ENCODE measurements at places on chromosomes 5 and 9.

GRCh38 chr5:35337340-35338156 is 107.3 kb upstream of the PRLR start:
- DNase-seq, result no peak

GRCh38 chr5:179765400-179765799 is 28.4 kb upstream of the LTC4S start:
- DNase-seq, result no peak

- no peak for DNase-seq
Measured at GRCh38 chr9:93079371-93079770, 16.6 kb upstream of the CARD19 start.

DNA sequence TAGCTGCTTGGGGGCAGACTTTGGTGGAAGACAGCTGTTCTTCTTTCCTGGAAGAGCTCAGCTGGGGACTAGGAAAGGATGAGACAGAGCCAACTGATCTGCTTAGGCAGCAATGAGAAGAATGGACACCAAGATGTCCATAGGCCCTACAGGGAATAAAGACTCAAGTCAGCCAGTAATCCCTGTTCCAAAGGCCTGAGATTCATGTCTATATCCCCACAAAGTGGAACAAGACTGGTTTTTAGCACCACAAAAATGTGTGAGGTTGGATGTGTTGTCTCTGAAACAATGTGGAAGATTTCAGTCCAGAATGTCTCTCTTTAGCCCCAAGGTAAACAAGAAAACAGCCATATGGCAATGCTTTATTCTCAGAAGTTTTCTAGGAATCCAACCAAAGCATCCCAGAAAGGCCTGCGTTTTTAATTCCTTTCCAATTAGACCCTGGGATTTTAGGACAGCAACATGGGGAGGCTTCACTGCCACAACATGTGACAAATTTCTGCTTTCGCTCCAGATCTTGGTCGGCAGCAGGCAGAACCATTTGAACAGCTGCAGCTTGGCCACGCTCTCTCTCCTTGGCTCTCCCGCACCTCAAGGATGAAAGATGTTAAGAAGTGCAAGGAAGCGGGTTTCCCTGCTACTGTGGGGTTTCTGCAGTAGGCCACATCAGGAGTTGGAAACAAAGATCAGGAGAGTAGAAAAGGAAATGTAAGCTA is 245.1 kb downstream of the FSTL4 start:
- no peak for DNase-seq

- no peak for DNase-seq
Measured at GRCh38 chr9:12670006-12670405, 23.2 kb upstream of the TYRP1 start.

- DNase-seq, result peak; percentile 49
Measured at GRCh38 chr5:64165500-64166200, at the start of gene RNF180. Gene RNF180, plus strand, starts transcription at chr5:64165843. Its CDS starts 34,965 bp downstream, at chr5:64200808.
